Astrocyte (in vitro differentiated cells and primary cell): ENCODE measurements at places on chromosomes 6 and 20. TPM values are rescaled to one million over a fixed set of nuclear protein-coding genes. Genes with fewer than 3 reads are reported as not detected.

GRCh38 chr6:65289491-65289890 lies 417.5 kb downstream of the EYS start:
- H3K4me3 ChIP-seq: no peak overlapping the region
- peak; percentile 40 for DNase-seq
- no peaks in the 10 kb centered on the region for H3K4me1 ChIP-seq
- H3K27me3 ChIP-seq: no peaks in the 10 kb centered on the region

The PLA2G7 gene
- total RNA-seq: 0.43 and 0.48 TPM in 2 replicates

- H3K27ac ChIP-seq: peak overlapping the region; percentile 92
- H3K4me1 ChIP-seq: peaks cover 49% of the 10 kb centered on the region
- no peaks in the 10 kb centered on the region for H3K27me3 ChIP-seq
Observed at GRCh38 chr6:2855061-2855519, 13.4 kb upstream of the SERPINB1 start.

GRCh38 chr6:85121158-85121557 lies 328.7 kb upstream of the NT5E start:
- H3K4me1 ChIP-seq: no peaks in the 10 kb centered on the region
- no peak for DNase-seq
- H3K4me3 ChIP-seq: no peak overlapping the region
- H3K27ac ChIP-seq: no peak overlapping the region
- no peaks in the 10 kb centered on the region for H3K27me3 ChIP-seq
- no peaks in the 10 kb centered on the region for H3K36me3 ChIP-seq

DNA sequence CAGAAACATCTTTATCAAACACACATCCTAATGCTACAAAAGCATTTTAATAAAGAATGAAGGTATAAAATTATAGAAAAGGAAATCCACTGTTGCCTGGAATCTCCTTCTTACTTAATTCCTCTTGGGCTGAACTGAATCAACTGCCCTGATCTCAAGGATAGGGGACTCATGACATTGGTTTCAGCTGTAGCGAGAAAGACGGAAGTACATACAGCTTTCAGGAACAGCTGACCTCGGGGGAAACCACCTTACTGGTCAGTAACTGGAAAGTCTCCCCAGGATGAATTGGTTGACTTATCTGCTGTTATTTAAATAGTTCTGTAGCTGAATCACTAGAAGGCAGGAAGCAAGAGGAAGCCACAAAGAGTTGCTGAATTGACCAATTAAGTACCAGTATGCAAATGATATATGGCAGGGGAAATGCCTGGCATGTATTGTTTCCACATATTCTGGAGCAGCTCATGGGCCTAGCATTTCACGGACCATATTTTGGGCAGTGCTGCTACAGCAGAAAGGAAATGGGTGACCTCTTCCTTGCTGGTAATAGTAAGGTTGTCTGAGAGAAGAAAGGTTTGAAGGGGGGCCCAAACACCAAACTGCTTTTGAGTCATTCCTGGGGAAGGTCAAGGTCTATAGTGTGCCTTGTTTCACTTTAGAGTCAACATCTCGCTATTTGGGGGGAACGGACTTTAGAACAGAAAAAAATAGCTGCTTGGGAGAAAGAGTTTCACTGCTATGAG lies 43.7 kb upstream of the MAP7 start:
- peak; percentile 100 for DNase-seq
- peak overlapping the region; percentile 37 for H3K4me3 ChIP-seq
- peaks cover 23% of the 10 kb centered on the region for H3K4me1 ChIP-seq

The OR12D3 gene
- total RNA-seq: not detected in 2 replicates

DNA sequence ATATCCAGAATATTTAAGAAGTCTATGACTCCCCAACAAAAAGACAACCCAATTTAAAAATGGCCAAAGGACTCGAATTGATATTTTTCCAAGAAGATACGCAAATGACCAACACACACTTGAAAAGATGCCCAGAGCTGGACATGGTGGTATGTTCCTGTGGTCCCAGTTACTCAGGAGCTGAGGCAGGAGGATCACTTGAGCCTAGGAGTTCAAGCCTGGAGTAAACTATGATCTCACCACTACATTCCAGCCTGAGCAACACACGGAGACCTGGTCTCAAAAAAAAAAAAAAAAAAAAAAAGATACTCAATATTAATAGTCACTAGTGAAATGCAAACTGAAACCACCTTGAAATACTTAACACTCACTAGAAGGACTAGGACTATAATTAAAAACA lies 12.2 kb upstream of the ARMC2 start:
- H3K4me3 ChIP-seq: no peak overlapping the region
- H3K36me3 ChIP-seq: no peaks in the 10 kb centered on the region
- peak; percentile 53 for DNase-seq
- H3K27ac ChIP-seq: no peak overlapping the region
- no peaks in the 10 kb centered on the region for H3K4me1 ChIP-seq

The GSTA1 gene
- 0.38 and 0.39 TPM in 2 replicates for total RNA-seq

GRCh38 chr6:92047152-92047850 lies 1372.1 kb downstream of the EPHA7 start:
- peaks cover 2% of the 10 kb centered on the region for H3K4me1 ChIP-seq
- H3K27me3 ChIP-seq: no peaks in the 10 kb centered on the region
- DNase-seq: no peak

- no peak overlapping the region for H3K27ac ChIP-seq
- no peak for DNase-seq
- no peaks in the 10 kb centered on the region for H3K36me3 ChIP-seq
- no peak overlapping the region for H3K4me3 ChIP-seq
- no peaks in the 10 kb centered on the region for H3K4me1 ChIP-seq
Observed at GRCh38 chr6:148059869-148060268, 282.8 kb upstream of the SASH1 start.

DNA sequence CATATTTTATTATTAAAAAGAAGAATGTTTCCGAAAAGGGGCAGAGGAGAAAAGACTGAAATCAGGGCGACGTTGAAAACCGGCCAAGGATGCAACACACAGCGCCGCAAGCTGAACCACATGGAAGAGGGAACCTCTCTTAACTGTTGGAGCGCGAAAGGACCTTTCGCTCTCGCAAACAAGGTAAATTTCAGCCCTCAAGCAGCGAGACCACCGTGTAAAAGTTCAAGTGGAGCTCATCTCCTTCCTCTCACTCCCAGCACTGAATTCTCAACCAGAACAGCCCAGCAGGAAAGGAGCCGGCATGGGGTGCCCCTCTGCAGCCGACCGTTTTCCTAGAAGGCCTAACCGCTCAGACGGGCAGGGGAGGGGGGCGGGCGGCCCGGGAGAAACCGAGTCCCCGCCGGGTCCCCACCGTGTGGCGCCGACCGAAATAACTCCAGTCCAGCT lies 621 bp downstream of the GPR63 start:
- H3K36me3 ChIP-seq: no peaks in the 10 kb centered on the region
- H3K4me1 ChIP-seq: peaks cover 4% of the 10 kb centered on the region
- no peak overlapping the region for H3K27ac ChIP-seq
- H3K4me3 ChIP-seq: peak overlapping the region; percentile 93
- no peak for DNase-seq
- H3K27me3 ChIP-seq: peaks cover 10% of the 10 kb centered on the region

- no peak overlapping the region for H3K27ac ChIP-seq
- no peaks in the 10 kb centered on the region for H3K27me3 ChIP-seq
- H3K36me3 ChIP-seq: no peaks in the 10 kb centered on the region
- peaks cover 10% of the 10 kb centered on the region for H3K4me1 ChIP-seq
Observed at GRCh38 chr6:38282911-38283310, 356.8 kb downstream of the BTBD9 start.

GRCh38 chr6:45677381-45678284 lies 299.9 kb upstream of the SUPT3H start:
- peaks cover 15% of the 10 kb centered on the region for H3K4me1 ChIP-seq
- no peaks in the 10 kb centered on the region for H3K36me3 ChIP-seq
- DNase-seq: peak; percentile 64
- peak overlapping the region; percentile 53 for H3K27ac ChIP-seq

DNA sequence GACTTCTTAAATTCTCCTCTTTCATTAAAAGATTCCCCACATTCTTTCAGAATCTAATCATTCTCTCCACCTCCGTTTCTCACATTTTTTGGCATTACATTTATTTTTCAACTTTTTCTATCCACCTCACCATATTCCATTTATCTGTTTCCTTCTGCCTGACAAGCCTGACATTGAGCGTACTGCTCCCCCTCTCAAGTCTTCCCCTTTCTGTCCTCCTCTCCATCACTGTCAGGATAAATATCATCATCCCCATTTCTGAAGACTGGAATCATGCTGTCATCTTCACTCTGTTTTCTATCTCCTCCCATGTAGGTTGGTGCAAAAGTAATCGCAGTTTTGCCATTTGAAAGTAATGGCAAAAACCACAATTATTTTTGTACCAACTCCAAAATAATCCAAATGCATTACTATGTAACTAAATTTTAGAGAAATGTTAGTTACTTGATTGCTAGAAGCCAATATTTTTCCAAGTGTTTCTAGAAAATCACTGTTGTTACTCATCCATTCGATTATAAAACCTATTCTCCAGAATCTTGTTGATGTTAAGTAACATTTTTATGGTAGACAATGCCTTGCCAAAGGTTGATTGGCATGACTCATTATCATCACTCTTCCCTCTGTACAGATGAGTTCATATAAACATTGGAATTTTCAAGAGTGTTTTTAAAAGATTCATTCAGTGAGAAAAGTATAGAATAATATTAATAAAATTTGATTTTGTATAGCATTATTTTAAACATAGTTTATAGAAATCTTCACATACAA lies 292.3 kb upstream of the RNF217 start:
- H3K4me3 ChIP-seq: no peak overlapping the region
- DNase-seq: peak; percentile 20
- H3K36me3 ChIP-seq: no peaks in the 10 kb centered on the region

The POU3F2 gene
- total RNA-seq: 1.9 and 2.1 TPM in 2 replicates

DNA sequence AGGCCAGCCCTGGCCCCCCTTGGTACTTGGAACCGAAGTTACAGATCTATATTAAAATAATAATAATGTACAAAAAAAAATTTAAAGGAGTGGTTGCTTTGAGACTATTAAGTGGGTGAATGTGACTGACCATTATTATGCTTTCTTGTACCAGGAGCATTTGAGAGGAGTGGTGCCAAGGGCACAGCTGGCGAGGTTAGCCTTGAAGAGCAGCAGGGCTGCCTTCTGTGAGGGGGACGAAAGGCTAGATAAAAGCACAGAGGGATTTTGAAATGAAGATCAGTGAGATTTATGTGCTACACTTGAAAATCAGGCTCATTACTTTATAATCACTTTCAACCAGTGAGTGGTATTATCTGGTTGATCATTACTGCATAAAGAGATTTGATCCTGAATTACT lies 48.6 kb downstream of the FIG4 start:
- H3K4me3 ChIP-seq: no peak overlapping the region
- DNase-seq: no peak
- H3K27ac ChIP-seq: no peak overlapping the region
- peaks cover 10% of the 10 kb centered on the region for H3K4me1 ChIP-seq
- H3K36me3 ChIP-seq: no peaks in the 10 kb centered on the region
- no peaks in the 10 kb centered on the region for H3K27me3 ChIP-seq

GRCh38 chr6:35716798-35717197 lies 20.0 kb upstream of the ARMC12 start:
- peaks cover 3% of the 10 kb centered on the region for H3K27me3 ChIP-seq
- H3K36me3 ChIP-seq: no peaks in the 10 kb centered on the region
- no peak for DNase-seq
- no peak overlapping the region for H3K27ac ChIP-seq
- no peak overlapping the region for H3K4me3 ChIP-seq

- H3K36me3 ChIP-seq: no peaks in the 10 kb centered on the region
- H3K4me3 ChIP-seq: no peak overlapping the region
- DNase-seq: no peak
Observed at GRCh38 chr6:128319157-128319556, 201.2 kb downstream of the PTPRK start.

GRCh38 chr20:37828684-37829083 lies 74.2 kb upstream of the VSTM2L start:
- no peaks in the 10 kb centered on the region for H3K27me3 ChIP-seq
- no peak overlapping the region for H3K4me3 ChIP-seq
- H3K4me1 ChIP-seq: no peaks in the 10 kb centered on the region
- no peaks in the 10 kb centered on the region for H3K36me3 ChIP-seq
- no peak for DNase-seq

DNA sequence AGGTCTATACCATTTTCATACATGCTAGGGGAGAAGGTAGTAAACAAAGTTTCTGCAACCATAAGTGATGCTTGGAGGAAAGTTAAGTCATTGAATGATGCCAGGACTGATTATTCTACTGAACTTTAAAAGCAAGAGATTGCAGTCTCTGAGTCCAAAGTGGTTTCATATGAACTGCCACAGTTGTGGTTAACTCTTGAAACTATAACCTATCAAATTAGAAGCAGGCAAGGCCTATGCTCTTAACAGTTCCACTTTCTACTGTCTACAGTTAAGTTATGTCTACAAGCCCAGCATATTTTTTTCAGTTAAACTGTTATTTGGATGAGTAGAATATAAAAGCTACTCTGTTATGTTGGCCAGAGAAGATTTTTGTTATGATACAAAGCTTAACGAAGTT lies 326.5 kb upstream of the RUNX2 start:
- no peaks in the 10 kb centered on the region for H3K27me3 ChIP-seq
- DNase-seq: no peak
- H3K4me1 ChIP-seq: no peaks in the 10 kb centered on the region
- H3K27ac ChIP-seq: no peak overlapping the region
- H3K36me3 ChIP-seq: no peaks in the 10 kb centered on the region
- no peak overlapping the region for H3K4me3 ChIP-seq

The SLC26A8 gene
- total RNA-seq: not detected in 2 replicates

The FOXO3 gene
- total RNA-seq: 35.0 and 37.3 TPM in 2 replicates

The OLIG3 gene
- total RNA-seq: 0.14 TPM in 1 of 2 replicates, not detected in the other

GRCh38 chr6:110720066-110720465 lies 95.2 kb downstream of the CDK19 start:
- no peaks in the 10 kb centered on the region for H3K4me1 ChIP-seq
- no peak overlapping the region for H3K4me3 ChIP-seq
- H3K27me3 ChIP-seq: no peaks in the 10 kb centered on the region
- H3K36me3 ChIP-seq: no peaks in the 10 kb centered on the region
- no peak overlapping the region for H3K27ac ChIP-seq

DNA sequence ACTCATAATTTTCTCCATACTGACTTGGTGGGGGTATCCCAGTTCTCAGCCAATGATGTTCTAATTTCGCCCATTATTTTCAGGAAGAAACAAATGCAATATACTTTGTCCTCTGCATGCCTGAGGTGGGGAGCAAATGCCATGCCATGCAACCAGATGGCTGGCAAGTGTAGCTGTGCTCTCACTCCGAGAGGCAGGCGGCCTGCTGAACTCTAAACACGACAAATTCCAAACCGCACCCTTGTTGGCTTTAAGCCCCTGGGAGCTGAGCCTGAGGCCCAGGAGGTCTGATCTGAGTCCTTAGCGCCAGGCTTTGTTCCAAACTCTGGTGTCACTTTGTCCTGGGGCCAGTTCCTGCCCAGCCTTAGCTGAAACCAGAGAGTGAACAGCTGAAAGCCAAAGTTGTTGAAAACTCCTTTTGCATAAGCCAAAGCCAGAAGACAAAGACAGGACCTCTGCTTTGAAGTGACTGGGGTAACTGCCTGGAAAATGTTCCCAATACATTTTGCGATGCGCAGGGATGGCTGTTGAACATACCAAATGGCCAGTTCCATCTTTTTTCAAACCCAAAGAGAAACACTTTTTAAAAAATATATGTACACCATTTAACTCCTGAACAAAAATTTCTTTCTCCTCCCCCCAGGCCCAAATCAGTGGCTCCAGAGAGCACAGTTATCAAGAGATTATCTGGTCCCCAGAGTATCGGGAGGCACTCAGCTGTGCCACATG lies 46.2 kb downstream of the TTI1 start:
- H3K27me3 ChIP-seq: no peaks in the 10 kb centered on the region
- no peak overlapping the region for H3K27ac ChIP-seq
- H3K36me3 ChIP-seq: no peaks in the 10 kb centered on the region
- peak; percentile 30 for DNase-seq

GRCh38 chr6:154157082-154157481 lies 118.0 kb downstream of the OPRM1 start:
- no peaks in the 10 kb centered on the region for H3K27me3 ChIP-seq
- H3K4me3 ChIP-seq: no peak overlapping the region
- no peak for DNase-seq
